A549 (cell line): ENCODE measurements at places on chromosomes 3 and 15.

DNA sequence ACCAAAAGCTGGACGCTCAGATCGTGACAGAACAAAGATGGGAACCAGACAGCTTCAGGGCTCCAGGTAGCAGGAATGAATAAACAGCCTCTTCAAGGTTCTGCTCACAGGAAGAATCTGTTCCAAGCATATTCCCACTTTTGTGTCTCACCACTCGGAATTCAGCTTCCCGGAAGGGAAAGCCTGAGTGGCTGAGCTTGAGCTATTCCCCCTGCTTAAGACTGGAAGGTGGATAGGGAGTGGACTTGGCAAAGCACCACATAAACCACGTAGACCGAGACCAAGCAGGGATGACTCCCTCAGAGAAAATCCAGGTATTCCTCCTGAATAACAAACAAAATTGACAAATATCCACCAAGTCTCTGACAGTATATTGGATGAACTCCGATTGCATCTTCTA lies 180.2 kb upstream of the NR2F2 start:
- DNase-seq = no peak

DNA sequence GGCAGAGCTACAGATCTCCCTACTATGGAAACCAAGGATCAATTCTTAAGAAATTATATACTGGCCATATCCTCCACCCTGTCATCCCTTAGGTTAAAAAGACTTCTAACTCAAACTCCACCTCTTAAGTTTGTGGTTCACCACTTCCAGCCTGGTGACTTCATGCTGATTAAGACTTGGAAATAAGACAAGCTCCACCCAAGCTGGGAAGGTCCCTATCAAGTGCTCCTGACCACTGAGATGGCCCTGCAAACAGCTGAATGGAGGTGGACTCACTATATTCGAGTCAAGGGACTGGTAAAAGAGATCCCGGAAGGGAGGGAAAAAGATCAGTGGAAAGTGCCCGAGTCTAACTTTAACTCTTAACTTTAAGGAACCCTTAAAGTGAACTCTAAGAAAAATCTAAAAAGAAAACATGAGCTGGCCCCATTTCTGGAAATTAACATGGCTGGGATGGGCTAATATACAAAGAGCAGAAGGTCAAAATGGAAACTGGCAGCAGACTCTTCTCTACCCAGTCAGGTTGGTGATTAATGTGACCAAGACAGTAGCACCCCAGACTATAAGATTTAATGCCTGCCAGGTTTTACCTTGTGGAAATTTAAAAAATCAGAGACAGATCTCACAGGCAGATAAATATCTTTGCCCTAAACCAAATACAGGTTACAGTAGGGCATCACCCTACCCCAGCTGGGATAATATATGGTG lies 43.9 kb downstream of the PPCDC start:
- DNase-seq = no peak

- no peak for DNase-seq
Measured at GRCh38 chr3:24060055-24060454, 115.0 kb downstream of the NR1D2 start.

GRCh38 chr15:77821959-77822256 lies 189.2 kb upstream of the LINGO1 start:
- no peak for DNase-seq

- no peak for DNase-seq
Measured at GRCh38 chr15:65828585-65828984, 36.5 kb upstream of the DENND4A start.

GRCh38 chr3:129526121-129526900 lies 2.1 kb upstream of the RHO start:
- DNase-seq = no peak
